Heart right ventricle (tissue), 16 donors: ENCODE measurements at places on chromosomes 11 and 22. TPM values are rescaled to one million over a fixed set of nuclear protein-coding genes. Genes with fewer than 3 reads are reported as not detected.

DTX4 gene
- 0.98 TPM for total RNA-seq

PNPLA3 gene
- 0.08 TPM for total RNA-seq

RAB38 gene
- 0.32 TPM for total RNA-seq

DNA sequence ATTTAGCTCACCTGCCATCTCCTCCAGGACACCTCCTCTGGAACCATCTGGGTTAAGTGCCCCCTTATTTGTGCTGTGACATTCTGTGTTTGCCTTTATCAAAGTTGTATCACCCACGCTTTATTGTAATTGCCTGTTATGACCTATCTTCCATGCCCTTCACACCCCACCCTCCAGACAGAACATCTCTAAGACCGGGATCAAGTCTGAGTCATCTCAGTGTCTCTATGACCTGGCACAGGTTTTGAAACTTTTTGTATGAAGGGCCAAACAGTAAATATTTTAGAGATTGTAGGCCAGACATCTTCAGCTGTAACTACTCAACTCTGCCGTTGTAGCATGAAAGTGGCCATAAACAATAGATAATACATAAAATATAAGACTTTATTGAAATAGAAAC is 161.8 kb downstream of the SPON1 start:
- DNase-seq: no peak

DNA sequence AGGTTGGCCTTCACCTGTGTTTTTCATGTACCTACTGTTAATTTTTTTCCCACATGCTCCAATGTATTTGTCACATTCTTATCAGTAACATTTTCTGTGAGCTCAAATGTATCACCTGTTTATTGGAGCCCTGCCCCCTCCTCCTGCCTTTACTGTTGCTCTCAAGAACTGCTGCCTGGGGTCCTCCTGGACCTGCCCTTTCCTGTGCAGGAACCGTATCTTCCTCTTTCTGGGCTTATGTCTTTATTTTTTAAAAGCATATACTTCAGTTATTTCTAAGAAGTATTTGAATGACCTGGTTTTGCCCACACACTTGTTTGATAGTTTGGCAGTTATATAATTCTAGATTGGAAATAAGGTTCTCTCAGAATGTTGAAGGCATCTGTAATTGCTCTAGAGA is 5.9 kb downstream of the FAM118B start:
- DNase-seq: no peak

DNA sequence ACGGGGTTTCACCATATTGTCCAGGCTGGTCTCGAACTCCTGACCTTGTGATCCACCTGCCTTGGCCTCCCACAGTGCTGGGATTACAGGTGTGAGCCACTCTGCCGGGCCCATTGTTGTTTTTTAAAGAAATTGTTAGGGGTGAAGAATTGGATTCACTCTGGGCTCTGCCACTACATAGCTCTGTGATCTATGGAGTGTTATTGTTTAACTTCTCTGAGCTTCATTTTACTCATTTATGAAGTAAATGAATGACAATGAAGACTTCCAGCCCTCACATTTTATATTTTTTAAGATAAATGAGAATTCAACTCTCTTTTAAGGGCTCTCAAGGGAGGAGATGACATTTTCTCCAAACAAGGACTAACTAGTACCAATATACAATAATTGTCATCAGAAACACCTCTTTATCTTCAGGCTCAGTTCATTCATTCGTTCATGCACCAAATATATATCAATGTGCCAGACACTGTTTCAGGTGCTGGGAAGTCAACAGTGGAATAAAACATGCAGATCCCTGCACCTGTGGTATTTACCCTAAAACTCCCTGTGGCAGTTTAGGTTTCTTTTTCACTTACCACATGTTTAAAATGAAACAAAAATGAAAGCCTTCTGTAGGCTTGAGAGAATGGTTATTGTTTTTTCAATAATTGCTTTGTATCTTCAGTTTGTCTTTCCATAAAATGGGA is 23.5 kb upstream of the GRAMD1B start:
- no peak for DNase-seq

DNA sequence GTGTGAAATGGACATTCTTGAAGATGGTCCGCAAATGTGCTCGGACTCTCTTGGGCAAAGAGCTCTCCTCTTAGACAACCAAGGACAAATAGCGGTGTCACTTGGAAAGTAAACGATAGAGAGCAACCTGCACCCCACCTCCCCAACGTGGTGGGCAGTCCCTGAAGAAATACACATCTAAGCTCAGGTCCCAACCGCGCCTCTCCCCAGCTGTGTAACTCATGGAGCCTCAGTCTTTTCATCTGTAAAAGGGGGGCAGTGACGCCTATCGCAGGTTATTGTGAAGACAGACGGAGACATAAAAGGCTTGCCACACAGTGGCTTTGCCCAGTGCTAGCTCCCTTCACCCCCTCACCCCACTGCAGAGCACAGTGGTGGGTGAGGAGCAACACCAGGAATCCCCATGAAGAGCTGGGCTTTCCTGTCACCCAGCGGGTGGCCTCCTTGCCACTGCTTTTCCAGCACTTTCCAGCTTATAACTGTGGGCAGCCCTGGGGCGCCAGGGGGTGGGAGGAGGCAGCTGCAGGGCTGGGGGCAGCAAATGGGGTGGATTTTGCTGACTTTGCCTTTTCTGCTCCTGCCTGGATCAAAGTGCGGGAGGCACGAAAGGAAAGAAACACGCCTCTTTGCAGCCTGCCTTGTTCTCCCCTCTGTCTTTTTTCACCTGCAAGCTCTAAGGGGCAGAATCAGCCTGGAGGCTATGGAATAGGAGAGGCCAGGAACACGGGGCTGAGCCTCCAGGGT is 73.7 kb upstream of the TSPAN18 start:
- DNase-seq: no peak

DNA sequence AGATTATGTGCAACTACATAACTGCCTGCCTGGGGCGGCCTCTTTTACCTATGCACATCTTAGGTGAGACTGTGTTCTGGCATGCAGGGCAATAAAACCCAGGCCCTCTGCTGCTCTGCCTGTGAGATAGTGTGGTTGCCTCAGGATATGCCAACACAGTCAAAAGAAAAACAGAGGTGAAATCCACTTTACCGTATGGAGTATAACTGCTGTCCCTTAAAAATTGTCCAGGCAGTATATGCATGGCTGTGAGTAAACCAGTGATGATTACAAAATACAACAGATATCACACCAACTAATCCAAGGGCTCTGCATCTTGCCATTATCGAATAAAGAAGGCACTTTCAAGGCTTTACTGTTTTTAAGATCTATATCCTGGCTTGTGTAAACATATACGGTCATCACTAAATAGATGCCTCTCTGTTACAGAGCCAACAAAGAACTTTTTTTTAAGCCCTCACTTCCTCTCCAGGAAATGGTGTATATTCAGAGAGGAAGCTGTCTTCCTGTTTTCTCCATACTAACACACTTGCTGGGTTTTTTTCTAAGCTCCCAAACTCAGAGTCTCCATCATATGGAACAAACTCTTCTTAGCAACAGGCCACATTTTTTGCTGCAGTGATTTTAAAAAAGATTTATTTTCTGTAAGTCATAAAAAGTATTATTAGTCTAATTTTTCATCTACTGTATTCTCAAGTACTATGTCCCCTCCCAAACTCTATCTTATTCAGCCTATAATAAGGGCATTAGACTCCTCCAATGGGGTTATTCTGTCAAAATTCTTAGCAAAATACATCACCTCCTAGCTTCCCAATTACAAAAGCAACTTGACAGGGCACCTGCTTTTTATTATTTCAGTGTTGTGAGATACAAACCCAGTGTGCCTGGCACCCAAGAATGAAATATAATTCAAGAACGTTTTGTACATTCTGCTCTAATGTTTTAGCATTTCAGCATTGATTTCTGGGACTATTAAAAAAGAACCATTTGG is 135.2 kb downstream of the MAML2 start:
- DNase-seq: no peak

DNA sequence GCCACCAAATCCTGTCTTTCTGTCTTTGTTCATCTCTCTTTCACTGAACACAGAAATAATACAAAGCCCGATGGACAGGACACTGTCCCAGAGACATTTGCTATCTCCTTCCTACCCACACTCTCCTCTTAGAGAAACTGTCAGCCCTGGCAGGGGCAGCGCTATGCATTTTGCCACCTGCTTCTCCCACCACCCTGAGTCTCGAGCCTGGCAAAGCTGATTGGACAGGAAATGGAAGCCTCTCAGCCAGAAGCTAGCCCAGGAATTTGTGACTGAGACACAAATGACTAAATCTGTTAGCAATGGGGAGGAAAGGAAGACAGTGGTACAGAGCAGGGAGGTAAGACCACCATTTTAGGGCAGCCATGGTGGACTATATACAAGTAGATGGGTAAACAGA is 14.9 kb upstream of the GALNT18 start:
- DNase-seq: no peak

DNA sequence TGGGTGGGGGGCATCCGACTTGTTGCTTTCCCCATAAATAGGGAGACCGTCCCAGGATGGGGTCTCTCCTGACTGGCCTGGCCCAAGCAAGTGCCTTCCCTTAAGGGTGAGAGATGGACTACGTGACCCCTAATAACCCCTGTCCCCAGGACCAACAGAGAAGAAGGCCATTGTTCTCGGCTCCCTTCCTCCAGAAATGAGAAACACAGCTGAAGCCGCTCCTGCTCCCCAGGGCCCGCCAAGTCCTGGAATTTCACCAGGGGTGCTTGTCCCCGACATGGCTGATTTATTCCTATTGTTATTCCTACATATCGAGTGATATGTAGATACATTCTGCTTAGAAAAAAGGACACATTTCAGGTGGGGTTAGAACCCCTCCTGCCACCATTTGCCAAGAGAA is 100.8 kb downstream of the TP53I11 start:
- peak; percentile 35 for DNase-seq

DNA sequence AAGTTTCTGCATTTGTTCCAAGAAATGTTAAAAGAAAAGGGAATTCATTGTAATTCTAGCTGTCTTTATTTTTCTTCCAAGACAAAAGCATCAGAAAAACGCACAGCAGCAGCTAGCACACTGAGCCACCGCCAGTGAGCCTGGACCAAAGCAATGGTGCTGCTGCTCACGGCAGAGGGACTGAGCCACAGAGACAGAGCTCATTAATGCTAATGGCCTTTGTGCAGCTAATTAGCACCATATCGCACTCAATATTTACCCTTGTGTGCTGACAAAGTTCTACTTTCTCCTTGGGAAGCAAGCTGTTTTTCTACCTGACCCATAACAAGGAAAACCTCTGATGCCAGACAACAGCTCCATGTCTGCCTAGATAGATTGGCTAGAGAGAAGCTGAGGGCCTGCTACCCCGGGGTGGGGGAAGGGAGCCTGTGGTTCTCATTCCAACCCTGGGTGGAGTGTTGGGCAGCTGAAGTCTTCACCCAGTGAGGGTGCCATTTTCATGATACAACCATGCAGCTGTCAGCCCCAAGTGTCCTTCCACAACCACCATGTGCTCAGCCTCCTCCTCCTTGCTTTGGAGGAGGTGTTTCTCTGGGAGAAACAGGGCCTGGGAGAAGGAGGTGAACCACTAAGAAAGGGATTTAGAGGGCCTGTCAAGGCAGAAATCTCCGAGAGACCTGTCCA is 131.1 kb upstream of the NCAM1 start:
- no peak for DNase-seq

- no peak for DNase-seq
Observed at GRCh38 chr11:99065121-99065520, 44.4 kb downstream of the CNTN5 start.
